ENCODE measurements at places on chromosomes 3 and 15. TPM values are rescaled to one million over a fixed set of nuclear protein-coding genes. Genes with fewer than 3 reads are reported as not detected.

LRRC31 gene
- 0.98 TPM for total RNA-seq

VGLL3 gene
- under 0.01 TPM for total RNA-seq

GOLGA8M gene
- total RNA-seq = 0.74 TPM

CAND2 gene
- total RNA-seq = not detected

COL7A1 gene
- 84.9 TPM for total RNA-seq

TRPC1 gene
- total RNA-seq = 29.7 TPM

BTBD1 gene
- total RNA-seq = 46.5 TPM

CHRNA7 gene
- 5.7 TPM for total RNA-seq

SPSB4 gene
- total RNA-seq = 0.52 TPM

DNA sequence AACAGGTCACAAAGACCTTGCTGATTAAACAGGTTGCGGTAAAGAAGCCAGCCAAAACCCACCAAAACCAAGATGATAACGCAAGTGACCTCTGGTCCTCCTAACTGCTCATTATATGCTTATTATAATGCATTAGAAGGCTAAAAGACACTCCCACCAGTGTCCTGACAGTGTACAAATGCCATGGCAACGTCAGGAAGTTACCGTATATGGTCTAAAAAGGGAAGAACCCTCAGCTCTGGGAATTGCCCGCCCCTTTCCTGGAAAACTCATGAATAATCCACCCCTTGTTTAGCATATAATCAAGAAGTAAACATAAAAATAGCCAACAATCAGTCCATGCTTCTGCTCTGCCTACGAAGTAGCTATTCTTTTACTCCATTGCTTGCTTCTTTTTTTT, 108.1 kb downstream of the MAGI1 start:
- DNase-seq = no peak

- DNase-seq = no peak
Measured at GRCh38 chr3:14306142-14306541, 96.3 kb upstream of the SLC6A6 start.

- peak; percentile 77 for DNase-seq
Measured at GRCh38 chr15:40104865-40105516, 3.7 kb downstream of the BMF start.

DNA sequence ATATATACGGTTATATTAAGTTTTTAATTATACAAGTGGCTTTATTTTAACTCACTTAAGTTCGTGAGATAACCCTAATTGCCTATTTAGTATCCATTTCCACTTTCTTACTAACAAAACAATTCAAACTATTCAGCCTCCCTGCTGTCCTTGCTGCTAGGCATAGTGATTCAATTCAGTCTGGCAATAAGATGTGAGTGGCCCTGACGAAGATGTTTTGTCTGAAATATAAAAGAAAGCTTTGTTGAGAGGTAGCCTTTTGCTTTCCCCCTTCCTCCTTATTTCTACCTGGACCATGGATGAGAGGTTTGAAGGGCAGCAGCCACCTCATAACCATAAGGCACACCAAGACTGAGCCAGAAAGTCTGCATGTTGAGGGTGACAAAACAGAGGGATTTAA, 89.3 kb upstream of the TRIM42 start:
- no peak for DNase-seq

GRCh38 chr3:122944671-122945161, 82.8 kb downstream of the SEMA5B start:
- DNase-seq = peak; percentile 15

GRCh38 chr3:16433701-16434151, 79.8 kb downstream of the RFTN1 start:
- DNase-seq = no peak

DNA sequence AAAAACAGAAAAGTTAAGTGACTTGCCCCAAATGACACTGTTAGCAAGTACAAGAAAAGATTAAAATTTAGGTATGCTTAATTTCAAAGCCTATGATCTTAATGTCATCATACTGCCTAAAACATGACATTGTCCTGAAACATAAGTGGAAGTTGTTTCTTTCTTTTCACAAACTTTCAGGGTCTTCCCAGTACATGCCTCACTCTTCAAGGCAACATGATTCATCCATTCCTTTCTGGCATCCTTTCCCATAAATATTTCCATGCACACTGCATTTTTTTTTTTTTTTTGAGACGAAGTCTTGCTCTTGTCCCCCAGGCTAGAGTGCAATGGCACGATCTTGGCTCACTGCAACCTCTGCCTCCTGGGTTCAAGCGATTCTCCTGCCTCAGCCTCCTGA, 42.5 kb upstream of the KPNA4 start:
- DNase-seq = no peak

GRCh38 chr15:31843426-31844055, 186.8 kb upstream of the CHRNA7 start:
- DNase-seq = no peak

DNA sequence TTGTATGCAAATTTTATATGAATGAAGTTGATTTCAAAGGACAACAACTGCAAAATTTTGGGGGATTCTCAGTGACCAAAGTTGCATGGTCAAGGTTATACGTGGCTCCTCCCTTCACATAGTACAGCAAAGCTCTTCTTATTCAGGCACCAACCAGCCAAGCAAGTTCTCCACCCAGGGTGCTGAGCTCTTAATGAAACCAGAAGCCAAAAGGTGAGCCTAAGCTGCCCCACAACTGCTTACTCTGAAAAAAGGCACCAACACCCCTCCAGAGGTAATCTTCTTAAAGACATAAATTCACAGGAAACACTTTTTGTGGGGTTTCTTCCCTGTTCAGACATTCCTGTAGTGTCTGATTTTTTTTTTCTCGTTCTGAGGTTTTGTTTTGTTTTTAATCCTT, 106.1 kb upstream of the GMNC start:
- no peak for DNase-seq

GRCh38 chr15:48759921-48760320, 50.9 kb downstream of the CEP152 start:
- DNase-seq = no peak

DNA sequence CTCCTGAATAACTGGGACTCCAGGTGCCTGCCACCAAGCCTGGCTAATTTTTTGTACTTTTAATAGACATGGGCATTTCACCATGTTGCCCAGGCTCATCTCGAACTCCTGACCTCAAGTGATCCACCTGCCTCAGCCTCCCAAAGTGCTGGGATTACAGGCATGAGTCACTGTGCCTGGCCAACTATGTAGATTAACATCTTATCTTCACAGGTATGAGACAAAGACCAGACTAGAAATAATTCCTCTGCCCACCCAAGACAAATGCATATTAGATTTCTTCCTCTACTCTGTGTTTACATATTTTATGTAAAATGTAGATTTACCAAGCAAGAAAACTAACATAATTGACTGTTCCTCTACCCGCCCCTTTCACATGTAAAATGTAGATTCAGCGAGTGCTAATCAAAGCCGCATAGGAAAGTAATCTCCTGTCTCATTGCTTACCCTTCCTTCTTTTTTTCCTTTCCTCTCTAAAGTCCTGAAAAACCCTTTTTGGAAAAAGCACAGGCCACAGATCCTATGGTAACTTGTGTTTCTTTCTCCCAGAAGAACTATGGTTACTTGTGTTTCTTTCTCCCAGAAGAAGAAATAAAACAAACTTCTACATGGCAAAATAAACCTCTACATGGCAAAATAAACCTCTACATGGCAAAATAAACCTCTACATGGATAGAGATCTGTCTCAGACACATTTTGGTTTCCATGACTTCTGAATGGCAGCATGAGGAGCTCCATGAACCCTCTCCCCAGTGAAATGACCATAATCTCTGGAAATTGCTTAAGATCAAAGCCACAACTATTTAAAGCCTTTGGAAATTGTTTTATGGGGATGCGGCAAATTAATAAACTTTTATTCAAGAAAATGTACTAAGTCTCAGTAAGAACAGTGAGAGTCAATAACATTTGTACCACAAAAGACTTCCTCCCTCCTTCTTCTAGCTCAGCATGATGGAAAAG, 9.1 kb upstream of the ABHD2 start:
- DNase-seq = no peak

DNA sequence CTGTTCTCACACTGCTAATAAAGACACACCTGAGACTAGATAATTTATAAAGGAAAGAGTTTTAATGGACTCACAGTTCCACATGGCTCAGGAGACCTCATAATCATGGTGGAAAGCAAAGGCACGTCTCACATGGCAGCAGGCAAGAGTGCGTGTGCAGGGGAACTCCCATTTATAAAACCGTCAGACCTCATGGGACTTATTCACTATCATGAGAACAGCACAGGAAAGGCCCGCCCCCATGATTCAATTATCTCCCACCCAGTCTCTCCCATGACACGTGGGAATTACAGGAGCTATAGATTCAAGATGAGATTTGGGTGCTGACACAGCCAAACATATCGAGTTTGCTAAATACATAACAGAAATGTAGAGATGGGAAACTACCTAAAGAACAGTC, 39.5 kb upstream of the DGKG start:
- DNase-seq = no peak

DNA sequence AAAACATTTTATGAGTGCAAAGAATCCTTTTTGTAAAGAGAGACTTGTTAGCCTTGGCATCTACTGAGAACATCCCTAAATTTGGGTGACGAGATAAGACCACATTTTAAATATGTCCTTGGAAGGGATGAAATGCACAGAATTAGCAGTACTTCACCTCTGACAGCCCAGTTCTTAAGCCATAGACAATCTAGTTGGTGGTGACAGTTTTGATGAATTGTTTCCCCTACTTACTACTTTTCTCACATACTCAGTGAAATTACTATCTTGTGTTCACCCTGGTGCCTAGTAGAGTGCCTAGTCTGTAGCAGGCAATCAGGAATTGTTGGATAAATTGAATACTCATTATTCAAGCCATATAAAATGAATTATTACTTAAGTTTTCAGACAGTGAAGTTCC, 3.4 kb downstream of the SCAANT1 start:
- DNase-seq = no peak
